ENCODE measurements at places on chromosomes 1 and 21. TPM values are rescaled to one million over a fixed set of nuclear protein-coding genes. Genes with fewer than 3 reads are reported as not detected.

DNA sequence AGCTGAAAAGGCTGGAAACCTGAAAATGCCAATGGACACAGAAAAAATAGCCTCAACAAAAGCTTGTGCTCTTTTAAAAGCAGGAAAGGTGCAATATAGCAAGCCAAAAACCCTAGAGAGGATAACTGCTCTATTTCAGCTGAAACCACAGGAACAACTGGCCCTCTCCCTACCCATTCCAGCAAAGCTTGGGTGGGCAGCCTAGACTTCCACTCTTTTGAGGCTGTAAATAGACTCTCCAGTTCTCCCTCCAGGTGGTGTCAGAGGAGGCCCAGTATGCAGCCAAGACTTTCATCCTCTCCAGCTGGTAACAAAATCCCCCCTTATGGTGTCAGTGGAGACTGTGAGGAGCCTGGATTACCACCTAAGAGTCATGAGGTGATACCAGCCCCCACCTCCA lies 206.9 kb upstream of the PLD5 start:
- DNase-seq, result no peak

GRCh38 chr1:246219508-246220030 lies 287.5 kb downstream of the SMYD3 start:
- no peak for DNase-seq

GRCh38 chr1:39882152-39882551 lies 1.2 kb downstream of the TRIT1 start:
- DNase-seq, result no peak

- DNase-seq, result no peak
Measured at GRCh38 chr1:94209425-94209824, 28.0 kb downstream of the ARHGAP29 start.

- DNase-seq, result peak; percentile 88
Measured at GRCh38 chr1:21963477-21964217, 13.2 kb upstream of the CELA3B start.

- no peak for DNase-seq
Measured at GRCh38 chr1:205285381-205286101, 36.0 kb downstream of the NUAK2 start.

DNA sequence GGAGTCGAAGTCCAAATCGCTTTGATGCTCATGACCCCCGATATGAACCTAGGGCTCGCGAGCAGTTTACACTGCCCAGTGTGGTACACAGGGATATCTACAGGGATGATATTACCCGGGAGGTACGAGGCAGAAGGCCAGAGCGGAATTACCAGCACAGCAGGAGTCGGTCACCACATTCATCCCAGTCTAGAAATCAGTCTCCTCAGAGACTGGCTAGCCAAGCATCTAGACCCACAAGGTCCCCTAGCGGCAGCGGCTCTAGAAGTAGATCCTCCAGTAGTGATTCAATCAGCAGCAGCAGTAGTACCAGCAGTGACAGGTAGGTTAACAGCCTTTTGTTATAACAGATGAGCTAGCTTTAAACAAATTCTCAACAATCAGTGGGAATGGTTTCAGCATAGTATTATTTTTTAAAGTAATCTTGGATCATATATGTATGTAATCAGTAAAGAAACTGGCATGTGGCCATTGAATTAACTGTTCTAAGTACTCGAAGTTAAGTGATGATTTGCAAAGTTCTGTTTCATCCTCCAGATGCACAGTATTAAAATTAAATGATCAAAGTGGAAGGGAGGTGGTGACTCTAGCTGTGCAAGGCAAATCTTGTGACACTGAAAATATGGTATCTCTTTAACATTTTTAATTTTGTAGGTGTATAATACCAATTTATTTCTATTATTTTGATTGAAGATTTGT lies 29.0 kb downstream of the SPEN start:
- DNase-seq, result peak; percentile 18

GRCh38 chr21:42578034-42578433 lies 64.4 kb downstream of the SLC37A1 start:
- DNase-seq, result no peak

- no peak for DNase-seq
Measured at GRCh38 chr1:101653482-101653946, 343.2 kb downstream of the OLFM3 start.

PGM1 gene
- total RNA-seq, result 34.9 TPM

NBPF10 gene
- total RNA-seq, result 3.6 TPM
